ENCODE measurements at places on chromosomes 16 and 17. TPM values are rescaled to one million over a fixed set of nuclear protein-coding genes. Genes with fewer than 3 reads are reported as not detected.

Gene GNGT2
- 29.0 TPM for total RNA-seq

Gene PAGR1
- 24.0 TPM for total RNA-seq

Gene NAGS
- 1.5 TPM for total RNA-seq

Gene SEC14L5
- total RNA-seq = 0.07 TPM

DNA sequence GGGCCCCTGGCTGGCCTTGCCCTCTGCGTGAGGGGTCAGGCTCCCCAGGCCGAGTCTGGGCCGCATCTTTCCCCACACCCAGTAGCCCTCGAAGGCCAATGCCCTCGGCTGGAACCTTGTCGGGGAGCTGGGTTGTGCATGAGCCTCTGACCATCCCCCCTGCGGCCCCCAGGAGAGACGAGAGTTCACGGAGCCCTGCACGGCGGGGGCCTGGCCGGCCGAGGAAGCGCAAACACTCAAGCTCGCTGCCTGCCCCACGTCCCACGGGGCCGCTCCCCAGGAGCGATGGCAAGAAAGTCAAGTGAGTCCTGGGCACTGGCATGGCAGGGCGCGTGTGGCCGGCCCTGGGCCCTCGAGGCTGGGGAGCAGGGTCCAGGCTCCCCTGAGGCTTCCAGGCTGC, 57.3 kb downstream of the BAHCC1 start:
- DNase-seq = no peak

GRCh38 chr16:49854188-49854795, 1.6 kb downstream of the ZNF423 start:
- DNase-seq = no peak

GRCh38 chr17:17888821-17889220, 52.0 kb upstream of the SREBF1 start:
- no peak for DNase-seq

GRCh38 chr16:29007730-29008593, 23.1 kb downstream of the LAT start:
- DNase-seq = peak; percentile 89

- DNase-seq = no peak
Observed at GRCh38 chr17:75809631-75810111, 25.1 kb downstream of the UNK start.

DNA sequence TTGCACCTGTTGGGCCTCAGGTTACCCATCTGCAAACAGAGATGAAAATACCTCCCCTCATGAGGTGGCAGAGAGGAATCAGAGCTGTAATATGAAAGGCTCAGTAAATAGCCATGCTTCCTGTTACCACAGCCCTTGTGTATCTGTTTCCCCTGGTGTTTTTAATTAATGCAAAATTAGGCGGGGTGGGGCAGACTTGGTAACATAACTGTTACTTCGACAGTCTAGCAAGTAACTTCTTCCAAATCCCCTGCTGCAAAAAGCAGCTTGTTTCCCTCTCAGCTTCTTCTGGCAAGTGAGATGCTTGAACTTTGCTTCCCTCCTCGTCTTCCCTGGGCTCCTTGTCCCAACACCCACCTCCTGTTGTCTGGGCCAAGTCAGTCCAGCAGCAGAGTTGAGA, 381.5 kb downstream of the CPPED1 start:
- no peak for DNase-seq

DNA sequence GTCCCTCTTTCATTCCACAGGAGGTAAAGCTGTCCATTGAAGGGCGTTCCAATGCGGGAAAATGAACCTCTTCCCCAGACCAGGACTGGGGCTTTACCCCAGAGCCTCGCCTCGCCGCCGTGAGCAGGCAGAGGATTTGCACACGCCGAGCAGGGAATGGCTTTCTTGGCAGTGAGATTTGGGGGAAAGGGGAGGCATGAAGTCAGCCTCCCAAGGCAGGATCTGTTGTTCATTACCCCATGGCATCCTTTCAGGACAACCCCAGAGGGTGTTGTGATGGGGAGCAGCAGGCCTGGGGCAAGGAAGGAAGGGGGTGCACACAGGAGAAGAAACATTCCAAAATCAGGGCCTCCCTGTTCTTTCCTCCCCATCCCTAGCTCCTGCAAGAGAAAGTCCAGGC, 6.0 kb downstream of the ATXN1L start:
- no peak for DNase-seq

DNA sequence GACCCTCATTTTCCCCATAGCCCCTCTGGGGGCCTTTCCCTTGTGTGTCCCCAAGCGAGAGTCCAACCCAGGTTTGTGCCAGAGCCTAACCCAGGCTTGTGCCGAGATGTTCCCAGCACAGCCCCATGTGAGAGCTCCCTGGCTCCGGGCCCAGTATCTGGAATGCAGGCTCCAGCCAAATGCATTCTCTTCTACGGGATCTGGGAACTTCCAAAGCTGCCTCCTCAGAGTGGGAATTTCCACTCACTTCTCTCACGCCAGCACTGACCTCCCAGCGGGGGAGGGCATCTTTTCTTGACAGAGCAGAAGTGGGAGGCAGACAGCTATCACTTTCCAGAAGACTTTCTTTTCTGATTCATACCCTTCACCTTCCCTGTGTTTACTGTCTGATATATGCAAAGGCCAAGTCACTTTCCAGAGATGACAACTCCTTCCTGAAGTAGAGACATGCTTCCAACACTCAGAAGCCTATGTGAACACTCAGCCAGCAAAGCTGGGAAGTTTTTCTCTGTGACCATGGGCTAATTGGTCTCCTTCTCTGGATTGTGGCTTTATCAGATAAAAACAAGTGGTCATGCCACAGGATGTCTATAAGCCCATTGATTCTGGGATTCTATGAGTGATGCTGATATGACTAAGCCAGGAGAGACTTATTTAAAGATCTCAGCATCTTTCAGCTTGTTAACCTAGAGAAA, 2.5 kb upstream of the CCL2 start:
- DNase-seq = no peak

DNA sequence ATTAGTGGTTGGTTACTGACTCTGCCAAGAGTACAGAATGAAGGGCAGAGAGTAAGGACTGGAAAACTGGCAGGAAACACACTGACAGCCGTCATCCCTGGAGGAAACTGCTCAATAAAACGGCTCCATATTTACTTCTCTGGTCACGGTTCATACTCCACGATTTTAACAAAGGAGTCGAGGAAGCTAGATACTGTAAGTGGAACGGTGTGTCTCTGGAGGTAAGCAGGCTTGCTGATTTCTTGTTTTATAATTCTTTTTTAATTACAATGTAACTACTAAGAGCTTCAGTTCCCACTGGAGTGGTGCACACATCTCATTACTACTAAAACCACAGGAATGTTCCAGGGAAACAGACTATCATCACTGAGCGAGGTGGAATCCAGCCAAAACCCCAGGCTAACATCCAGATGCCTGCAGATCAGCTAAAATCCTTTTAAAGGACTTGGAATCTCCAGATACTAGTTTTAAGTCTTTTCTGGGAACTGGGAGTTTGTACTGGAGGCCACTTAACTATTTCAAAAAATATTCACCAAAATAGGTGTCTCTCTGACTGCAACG, 17.8 kb downstream of the SERPINF1 start:
- DNase-seq = no peak

DNA sequence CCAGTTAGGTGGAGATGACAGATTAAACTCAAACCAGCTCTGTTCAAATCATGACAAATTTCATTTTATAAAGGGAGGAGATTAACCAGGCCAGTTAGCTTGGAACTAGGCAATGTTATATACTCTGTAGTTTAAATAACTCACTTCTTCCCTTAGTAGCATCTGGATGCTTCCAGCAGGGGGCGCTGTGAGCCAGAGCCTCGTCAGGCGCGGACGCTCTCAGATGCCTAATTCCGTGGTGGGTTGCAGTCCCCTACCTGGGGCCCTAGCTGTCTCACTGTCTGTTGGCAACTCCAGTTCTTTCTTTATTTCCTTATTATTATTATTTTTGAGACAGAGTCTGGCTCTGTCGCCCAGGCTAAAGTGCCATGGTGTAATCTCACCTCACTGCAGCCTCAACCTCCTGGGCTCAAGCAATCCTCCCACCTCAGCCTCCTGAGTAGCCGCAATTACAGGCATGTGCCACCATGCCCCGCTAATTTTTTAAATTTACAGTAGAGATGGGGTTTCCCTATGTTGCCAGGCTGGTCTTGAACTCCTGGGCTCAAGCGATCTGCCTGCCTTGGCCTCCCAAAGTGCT, 17.3 kb upstream of the WFDC1 start:
- DNase-seq = peak; percentile 77

DNA sequence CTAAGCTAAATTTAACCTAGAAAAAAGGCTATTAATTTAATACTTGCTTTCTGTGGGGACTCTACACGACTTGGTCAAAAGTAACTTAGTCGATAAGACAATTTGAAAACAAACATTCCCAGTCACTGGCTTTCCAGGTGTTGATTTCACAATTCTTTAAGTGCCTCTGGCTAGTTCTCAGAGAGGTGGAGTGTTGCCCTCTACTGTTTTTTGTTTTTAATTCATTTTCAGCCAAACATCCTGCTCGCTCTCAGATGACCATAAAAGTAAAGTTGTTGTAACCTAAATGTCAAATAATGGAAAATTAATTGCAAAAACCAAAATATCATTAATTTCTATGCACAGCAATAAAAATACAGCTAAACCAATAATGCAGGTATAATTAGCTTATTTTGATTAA, 107.1 kb downstream of the MYO1D start:
- no peak for DNase-seq

DNA sequence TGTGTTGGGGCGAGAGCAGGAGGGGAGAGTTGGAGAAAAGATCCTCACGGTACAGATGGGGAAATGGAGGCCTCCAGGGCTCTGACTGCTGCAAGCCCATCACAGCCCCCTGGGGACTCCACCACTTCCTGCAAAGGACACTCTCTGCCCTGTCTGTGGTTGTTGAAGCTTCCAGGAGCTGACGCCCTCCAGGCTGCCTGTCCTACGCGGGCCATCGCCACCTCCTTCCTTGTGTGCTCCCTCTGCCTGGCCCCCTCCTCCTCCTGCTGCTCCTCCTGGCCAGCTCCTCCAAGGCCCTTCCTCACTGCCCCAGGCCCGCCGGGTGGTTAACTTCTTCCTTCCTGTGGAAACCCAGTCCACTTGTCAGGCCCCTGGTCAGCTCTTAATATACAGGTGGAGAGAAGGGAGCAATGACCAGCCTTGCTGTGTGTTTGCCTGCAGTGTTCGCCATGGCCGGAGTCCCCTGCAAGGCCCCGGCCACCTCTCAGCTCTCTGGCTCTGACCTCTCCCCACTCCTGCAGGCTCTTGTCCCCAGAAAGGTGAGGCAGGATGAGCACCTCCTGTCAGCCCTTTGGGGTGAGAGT, 18.4 kb upstream of the STAC2 start:
- no peak for DNase-seq

DNA sequence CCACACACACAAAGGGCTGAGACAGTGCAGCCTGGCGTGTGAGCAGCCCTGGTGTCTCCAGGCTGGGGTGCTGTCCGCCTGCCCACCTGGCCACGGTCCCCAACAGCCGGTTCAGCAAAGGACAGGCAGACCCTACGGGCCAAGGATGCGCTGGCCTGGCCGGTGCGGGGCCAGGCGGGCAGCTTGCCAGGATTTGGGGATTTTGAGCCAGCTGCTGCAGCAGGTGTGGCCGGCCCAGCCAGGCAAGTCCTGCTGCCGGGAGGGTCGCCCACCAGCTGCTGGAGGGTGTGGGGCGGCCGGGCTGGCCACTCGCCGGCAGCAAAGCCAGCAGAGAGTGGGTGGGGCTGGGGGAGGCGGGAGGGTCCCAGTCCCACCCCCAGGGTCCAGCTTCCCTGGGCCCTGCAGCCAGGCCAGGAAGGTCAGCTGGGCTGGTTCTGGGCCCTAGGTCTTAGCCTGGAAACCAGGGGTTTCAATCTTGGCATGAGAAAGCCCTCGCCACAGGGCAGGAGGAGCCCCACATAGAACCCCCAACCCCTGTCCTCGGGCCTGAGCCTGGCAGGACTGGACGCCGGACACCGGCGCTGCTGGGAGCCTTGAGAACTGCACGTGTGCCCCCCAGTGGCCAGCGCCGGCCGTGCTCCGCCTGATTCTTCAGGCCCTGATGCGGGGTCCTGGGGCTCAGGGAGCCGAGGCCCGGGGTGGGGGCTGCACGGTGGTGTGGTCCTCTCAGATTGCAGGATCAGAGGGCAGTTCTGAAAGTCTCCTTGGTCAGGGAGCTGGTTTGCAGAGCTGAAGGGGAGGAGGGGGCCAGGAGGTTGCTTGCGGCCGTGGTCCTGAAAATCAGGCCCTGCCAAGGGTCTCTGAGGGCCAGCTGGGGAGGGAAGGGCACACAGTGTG, 17.6 kb upstream of the SSTR5 start:
- DNase-seq = peak; percentile 47

GRCh38 chr17:51819341-51820219, 338.9 kb downstream of the CA10 start:
- peak; percentile 13 for DNase-seq

- no peak for DNase-seq
Observed at GRCh38 chr17:67124450-67125148, 80.2 kb downstream of the CACNG1 start.

- DNase-seq = peak; percentile 51
Observed at GRCh38 chr16:14193316-14193871, 122.3 kb downstream of the MRTFB start.

Measured in activated CD4-positive, alpha-beta memory T cell treated with anti-CD3 and anti-CD28 coated beads for 36 hours (primary cell).